ENCODE measurements at places on chromosomes 11 and 22.
A peak's percentile ranks its signal among the peaks of the same experiment; 100 is the strongest.

- no peak for DNase-seq
Observed at GRCh38 chr11:8219257-8220021, 44.2 kb downstream of the LMO1 start.

- no peak for DNase-seq
Observed at GRCh38 chr22:48868554-48868953, 959.1 kb downstream of the BRD1 start.

GRCh38 chr11:64008914-64009633 lies 22.8 kb downstream of the OTUB1 start:
- DNase-seq: no peak

- peak; percentile 74 for DNase-seq
Observed at GRCh38 chr22:20128902-20129746, 2.5 kb upstream of the ZDHHC8 start.

- no peak for DNase-seq
Observed at GRCh38 chr11:2586087-2586792, 113.6 kb downstream of the KCNQ1OT1 start.

DNA sequence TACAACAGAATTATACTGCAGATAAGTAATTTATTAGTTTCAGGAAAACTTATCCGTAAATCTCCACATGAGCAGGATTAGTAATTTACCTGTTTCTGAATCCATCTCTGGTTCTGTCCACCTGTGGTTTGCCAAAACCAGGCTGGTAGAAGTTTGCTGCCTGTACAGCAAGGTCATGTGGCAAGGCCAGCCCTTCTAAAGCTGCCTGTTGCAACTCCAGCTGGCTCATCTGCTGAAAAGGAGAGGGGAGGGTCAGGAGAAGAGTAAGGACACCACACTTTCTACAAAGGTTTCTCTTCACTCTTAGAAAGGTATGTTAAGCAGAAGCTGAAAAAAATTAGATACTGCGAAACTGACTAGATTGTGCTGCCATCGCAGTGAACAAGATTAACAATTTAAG lies 42.3 kb downstream of the EIF4ENIF1 start:
- peak; percentile 39 for DNase-seq

DNA sequence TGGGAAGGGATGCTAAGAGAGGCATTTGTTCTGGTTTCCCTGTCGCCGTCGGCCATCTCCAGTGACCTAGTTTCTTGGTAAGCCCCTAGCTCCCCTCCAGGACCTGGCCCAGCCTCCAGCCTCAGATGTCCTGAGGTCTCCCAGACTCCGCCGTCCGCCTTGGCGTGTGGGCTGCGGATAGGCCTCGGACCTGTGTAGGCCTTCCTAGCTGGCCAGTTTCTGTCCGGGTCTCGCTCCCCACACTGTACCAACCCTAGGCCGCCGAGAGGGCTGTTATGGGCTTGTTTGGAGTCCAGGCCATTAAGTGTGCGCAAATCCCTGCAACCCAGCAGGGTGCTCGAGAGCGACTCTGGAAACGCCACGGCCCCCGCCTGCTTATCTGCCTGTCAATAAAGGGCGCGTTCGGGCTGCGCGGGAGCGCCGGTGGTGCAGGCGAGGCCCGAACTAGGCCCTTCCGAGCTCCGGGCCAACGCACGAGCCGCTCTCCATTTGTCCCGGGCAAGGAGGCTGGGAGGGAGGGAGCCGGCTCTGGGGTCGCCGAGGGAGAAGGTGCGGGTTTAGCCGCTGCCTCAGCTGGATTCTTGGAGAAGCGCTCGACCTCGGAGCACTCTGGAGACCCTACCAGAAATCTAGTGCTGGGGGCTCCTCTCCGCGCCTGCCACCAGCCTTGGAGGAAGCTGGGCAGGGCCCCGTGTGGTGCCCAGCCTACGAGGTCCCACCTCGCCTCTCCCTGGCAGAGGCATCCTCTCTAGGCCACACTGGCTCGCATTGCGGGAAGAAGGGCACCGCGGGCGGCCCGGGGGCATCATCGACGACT lies 8.7 kb upstream of the PAX6 start:
- no peak for DNase-seq

DNA sequence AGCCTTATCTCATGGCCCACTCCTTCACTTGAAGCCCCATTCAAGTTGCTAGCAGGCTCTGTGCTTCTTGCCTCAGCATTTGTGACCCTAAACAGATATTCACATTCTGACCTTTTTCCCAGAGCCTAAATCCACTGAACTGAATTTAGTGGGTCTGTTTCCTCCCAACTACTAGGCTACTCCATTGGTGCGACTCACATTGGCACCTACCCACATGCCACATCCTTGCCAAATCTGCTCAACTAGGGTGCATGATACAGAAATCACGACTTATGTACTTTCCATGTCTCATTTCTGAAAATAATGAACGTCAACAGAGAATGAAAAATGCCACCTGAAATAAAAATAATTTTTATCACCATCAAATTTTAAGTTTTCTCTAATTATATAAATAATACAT lies 8.4 kb upstream of the MMP12 start:
- DNase-seq: no peak

DNA sequence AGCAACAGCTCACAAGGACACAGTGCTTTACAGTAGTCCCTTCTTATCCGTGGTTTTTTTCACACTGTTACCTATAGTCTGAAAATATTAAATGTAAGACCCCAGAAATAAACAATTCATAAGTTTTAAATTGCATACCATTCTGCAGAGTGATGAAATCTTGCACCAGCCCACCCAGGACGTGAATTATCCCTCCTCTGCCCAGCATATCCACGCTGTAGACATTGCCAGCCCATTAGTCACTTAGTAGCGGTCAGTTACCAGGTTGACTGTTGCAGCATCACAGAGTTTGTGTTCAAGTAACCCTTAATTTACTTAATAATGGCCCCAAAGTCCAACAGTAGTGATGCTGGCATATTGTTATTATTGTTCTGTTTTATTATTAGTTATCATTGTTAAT lies 3.6 kb downstream of the CLTCL1 start:
- DNase-seq: no peak

DNA sequence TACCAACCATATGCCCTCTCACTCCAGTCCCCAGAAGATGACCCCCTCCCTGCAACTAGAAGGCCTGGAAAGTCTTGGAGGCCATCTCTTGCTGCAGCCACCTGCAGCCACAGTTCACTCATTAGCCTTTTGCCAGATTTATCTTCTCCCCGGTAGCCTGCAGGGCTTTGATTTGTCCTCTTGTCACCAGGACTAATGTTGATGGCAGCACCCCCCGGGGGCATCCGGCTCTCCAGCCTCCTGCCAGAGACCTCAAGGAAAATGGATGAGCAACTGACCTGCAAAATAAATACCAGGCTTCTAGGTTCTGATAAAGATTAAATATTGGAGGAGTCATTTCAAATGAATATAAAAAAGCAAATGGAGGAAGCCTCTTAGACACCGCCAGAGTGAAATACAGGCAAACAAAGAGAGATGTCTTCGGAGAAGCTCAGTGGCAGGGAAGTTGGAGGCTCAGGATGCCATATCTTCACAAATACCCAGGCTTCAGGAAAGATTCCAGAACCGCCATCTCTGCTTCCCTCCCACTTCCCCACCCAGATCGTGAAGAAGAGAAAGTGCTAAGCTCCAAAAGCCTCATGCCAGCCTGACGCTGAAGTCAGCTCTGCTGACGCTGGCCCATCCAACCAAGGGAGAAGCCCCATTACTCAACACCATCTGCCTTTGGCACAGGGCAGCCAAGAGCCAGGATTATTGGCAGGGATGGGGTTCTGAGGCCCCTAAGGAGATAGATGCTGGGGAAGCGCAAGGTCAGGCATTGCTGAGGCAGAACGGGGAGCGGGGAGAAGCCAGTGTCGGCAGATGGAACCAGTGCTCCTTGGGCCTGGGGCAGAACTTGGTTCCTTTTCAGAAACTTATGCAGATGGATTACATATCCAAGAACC lies 362.7 kb downstream of the CADM1 start:
- DNase-seq: no peak

- peak; percentile 94 for DNase-seq
Observed at GRCh38 chr11:119323532-119324033, 6.7 kb upstream of the MCAM start.

GRCh38 chr11:7032692-7033091 lies 12.4 kb downstream of the NLRP14 start:
- DNase-seq: no peak

DNA sequence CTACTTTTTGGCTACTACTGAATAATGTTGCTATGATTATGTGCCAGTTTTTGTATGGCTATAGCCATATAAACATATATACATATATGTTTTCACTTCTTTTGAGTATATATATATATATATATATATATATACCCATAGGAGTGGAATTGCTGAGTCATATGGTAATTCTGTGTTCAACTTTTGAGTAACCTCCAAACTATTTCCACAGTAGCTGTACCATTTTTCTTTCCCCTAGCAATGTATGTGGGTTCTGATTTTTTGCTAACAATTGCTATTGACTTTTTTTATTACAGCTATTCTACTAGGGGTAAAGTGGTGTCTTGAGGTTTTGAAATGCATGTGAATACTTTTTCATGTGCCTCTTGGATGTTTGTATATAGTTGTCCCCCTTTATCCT lies 30.4 kb downstream of the CBL start:
- DNase-seq: no peak

GRCh38 chr11:15185021-15185420 lies 70.3 kb downstream of the INSC start:
- DNase-seq: no peak

- no peak for DNase-seq
Observed at GRCh38 chr11:128824191-128825049, 42.7 kb downstream of the KCNJ1 start.

GRCh38 chr11:61959678-61960077 lies 7.8 kb downstream of the FTH1 start:
- DNase-seq: peak; percentile 32

DNA sequence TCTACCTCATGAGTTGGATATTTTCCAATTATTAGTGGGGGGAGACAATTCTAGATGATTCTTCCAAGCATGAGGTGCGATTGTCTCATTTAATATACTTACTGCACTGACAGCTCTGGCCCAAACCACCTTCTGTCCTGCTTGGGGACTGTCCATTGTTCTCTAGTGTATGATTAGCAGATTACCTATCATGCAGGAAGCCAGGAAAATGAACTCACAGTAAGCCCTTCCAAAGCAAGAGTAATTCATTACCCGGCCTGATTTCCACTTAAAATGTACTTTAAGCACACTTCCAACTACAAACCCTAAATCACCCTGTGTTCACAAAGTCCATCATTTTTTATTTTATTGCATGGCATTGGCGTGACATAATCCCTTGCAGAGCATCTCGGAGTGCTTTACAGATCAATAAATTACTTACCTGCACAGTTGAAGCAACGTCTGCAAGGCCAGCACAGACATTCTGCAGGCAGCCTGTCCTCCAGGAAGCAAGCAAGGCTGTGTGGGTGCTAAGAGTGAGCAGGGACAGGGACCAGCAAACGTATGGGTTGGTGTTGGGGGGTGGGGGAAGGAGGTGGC lies 838.2 kb downstream of the NTM start:
- no peak for DNase-seq

DNA sequence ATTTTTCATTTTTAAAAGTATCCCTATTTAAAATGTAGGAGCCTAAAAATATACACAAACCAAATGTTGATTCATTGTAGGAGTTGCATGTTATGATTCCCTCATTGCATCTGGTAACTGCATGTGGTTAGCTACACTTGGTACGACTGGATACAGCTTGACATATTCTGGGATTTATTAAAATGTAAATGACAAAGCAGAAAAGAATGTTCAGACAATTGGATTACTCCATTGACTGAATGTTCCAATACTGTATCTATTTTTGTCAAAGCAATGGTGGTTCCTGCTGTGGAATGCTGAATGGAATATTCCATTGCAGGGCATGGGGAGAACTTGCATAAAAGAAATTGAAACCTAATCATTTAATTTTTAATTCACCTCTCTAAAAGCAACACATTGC lies 30.8 kb downstream of the BLID start:
- no peak for DNase-seq

DNA sequence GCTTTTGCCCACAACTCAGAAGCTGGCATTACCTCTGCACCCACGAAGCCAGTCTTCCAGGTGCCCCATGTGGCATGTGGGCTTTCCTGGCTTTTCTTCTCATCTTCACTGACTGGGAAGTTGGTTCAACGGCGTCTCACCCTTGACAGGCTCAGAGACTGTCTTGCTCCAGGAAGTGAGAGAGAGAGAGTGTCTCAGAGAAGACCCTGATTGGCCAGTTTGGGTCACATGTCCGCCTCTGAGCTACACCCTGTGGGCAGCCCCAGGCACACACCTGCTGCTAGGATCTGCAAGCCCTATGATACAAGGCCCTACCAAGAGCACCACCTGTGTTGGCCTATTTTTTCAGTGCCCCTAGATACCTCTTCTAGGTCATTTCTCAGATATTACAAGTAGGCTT lies 39.0 kb downstream of the RTL6 start:
- DNase-seq: peak; percentile 46

- no peak for DNase-seq
Observed at GRCh38 chr11:44728491-44728910, 1.7 kb downstream of the TSPAN18 start.

- no peak for DNase-seq
Observed at GRCh38 chr11:125364121-125364826, 131.8 kb downstream of the FEZ1 start.

DNA sequence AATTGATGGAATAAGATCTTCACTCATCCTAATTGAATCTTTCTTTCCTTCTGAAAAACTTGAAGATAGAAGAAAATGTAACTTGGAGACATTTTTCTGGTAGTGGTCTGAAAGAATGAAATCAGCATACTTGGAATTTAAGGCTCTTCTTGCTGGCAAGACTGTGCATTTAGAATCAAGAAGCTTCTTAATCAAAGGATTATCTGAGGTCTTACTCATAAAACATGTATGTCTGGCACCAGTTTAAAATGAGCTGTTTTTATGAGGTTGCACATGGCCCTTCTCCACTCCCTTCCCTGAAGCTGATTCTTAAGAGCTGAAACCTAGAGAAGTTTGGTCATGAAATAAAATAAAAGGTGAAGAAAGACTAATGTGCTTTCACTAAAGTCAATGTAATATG lies 77.3 kb downstream of the ARHGEF12 start:
- DNase-seq: no peak

- no peak for DNase-seq
Observed at GRCh38 chr22:29574762-29575450, 6.0 kb downstream of the NIPSNAP1 start.

DNA sequence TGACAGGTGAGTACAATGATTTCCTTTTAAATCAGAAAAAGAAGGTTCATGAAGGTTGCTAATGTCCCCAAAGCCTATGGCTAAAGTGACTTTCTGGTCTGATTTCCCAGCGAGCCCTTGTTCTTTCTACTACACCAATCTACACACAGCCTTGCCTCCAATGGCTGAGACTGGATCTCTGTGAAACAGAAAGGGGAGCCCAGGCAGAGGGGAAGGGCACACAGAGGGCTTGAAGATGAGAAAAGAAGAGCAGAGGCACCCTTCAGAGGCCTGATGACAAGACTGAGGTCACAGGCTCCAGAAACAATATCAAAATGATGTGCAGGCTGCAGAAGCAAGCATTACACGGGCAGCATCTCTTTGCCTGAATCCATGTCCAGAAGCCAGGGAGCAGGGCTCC lies 1.5 kb downstream of the SYN3 start:
- DNase-seq: no peak

GRCh38 chr22:50232481-50233151 lies 12.2 kb downstream of the TUBGCP6 start:
- no peak for DNase-seq
